WERI-Rb-1 (cell line): ENCODE measurements at places on chromosomes 12 and 14.

GRCh38 chr12:108729612-108730364 is 1.5 kb downstream of the CORO1C start:
- no peak for DNase-seq

DNA sequence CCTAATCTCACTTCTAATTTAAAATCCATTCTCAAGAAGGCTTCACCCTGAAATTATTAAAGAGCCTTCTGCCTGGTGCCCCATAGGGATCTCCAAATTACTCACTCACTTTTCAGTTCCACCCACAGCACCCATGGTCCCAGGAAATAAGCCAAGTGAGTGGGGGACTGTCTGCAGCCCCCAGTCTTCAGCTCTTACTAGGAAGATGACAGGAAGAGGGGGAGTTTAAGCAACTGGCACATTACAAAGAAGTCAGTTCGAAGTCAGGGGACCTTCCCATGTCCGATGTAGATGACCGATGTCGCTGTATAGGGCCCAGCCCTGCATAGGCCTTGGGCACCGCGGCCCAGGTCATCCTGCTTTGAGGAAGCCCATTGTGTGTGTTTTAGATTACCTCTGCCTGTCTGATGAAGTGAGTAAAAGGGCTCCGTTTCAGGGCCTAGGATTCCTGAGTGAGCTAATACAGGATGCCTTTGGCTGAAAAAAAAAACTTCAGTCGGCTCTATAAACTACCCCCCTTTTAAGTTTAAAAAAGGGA is 1.9 kb downstream of the ACTN1 start:
- DNase-seq: no peak

GRCh38 chr12:96769400-96769799 is 137.7 kb upstream of the NEDD1 start:
- DNase-seq: no peak

GRCh38 chr12:91037276-91037675 is 20.5 kb downstream of the KERA start:
- DNase-seq: no peak

DNA sequence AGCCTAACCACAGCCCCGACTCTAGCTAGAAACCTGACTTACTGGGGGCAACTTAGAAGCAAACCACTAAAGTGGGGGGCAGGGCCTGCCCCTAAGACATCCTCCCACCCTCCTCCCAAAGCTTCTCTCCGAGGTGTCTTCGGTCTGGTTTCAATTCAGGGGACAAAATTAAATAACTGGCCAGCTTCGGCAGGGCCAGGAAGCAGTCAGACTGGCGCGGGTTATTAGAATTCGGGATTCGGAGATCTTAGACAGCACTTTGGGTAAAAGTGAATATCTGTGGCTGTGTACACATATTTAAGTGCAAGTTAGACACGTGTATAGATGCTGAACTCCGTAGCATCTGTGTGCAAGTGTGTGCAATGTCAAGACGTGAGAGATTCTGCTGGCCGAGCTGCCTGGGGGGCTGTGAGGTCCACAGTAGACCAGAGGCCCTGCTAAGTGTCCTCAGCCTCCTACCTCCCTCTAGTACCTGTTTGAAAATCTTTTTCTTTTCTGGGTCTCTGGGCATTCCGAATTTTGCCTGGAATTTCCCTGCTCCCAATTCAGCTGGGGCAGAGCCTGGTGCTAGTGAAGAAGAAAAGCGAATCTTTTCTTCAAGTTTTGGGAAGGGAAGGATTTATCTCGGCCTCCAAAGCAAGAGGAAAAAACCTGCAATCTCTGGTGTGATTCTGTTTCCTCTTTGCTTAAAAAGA is 4.0 kb upstream of the HOXC10 start:
- DNase-seq: no peak

DNA sequence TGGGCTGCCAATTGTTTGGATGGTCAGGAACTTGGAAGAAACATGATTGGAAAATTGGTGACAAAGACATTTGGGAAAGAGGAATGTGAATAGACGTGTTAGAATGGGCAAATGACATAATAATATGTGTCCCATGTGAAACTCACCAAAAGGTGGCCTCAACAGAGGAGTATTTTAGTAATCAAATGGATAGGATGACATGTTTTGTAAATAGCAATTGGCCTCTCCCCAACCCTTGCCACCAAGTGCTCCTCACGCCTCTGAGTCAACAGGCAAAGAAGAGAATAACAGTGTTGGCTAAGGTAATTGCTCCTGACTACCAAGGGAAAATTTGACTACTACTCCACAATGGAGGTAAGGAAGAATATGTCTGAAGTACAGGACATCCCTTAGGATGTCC is 81.4 kb downstream of the ATXN7L3B start:
- DNase-seq: no peak
